ENCODE measurements at places on chromosomes 1 and 21.

DNA sequence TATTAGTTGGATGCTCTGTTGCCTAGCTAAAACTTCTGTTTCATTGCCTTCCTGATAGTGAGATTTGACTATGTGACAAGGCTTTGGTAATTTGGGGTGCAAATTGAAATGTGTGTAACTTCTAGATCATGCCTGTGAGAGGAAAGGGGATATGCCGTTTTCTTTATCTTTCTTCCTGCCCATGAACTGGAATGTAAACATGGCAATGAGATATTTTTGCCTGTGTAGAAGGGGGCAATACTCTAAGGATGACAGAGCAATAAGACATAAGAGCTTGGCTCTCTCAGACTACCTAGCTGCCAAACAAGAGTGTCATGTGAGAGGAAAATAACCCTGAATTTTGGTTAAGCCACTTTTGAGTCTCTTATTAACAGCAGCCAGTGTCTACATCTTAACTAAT, 49.7 kb downstream of the RAP1A start:
- DNase-seq = no peak

GRCh38 chr1:19038732-19039131, 82.3 kb upstream of the IFFO2 start:
- no peak for DNase-seq

DNA sequence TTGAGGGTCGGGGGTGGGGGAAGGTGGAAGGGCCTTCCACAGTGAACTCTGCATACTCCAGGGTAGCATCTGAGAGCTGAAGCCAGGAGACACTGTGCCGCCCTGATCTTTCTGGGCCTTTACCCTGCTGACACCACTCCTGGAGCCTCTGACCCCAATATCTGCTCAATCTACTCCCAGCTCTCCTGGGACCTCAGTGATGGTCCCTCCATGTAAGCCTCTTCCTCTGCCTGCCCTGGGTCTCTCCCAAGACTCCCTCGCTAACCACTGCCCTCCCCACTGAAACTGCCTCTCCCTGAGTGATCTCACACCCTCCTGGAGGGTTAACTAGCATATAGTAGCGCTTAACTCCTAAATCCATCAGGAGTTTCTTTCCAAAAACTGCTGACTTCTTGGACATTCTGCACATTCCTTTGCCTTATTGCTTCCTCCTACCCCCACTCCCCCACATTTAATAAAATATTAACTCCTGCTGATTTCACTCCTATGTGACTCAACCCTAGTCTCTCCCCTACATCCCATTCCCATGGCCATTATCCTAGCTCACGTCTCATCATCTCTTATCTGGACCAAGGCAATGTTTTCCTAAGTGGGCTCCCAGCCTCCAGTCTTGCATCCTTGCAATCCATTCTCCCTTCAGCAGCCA, 145.6 kb downstream of the HMGB4 start:
- no peak for DNase-seq

- DNase-seq = no peak
Measured at GRCh38 chr1:154710106-154710505, 102.1 kb upstream of the ADAR start.

GRCh38 chr1:204359474-204360255, at the start of gene PLEKHA6:
PLEKHA6 (minus strand) TSS chr1:204359929; CDS start chr1:204273727, 86,202 bp downstream.
- DNase-seq = no peak

DNA sequence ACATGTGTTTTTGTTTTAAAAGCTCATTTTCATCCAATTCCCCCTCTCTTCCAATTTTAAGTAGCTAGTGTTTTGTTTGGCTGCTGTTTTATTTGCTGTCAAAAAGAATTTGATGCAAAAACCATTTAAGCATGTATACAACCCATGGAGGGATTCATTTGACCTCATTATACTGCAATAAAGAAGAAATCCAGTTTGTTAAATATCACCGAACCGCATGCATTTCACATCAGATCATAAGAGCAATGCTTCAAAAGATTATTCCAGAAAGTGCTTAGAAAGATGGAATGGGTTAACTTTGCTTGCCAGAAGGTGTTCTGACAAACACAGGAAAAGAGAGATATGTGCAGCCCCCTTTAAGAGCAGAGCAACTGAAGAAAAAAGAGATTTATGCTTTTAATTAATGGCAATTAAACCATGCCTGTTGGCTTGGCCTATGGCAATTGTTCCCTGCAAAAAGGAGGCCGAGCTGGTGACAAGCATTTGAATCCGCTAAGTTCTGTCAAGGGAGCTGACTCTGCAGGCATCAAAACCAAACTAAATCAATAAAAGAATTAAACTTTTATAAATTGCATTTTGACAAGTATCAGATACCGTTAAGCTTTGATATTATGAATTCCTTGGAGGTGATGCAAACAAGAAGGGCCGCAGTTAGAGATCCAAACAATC, 14.4 kb upstream of the BARHL2 start:
- no peak for DNase-seq

DNA sequence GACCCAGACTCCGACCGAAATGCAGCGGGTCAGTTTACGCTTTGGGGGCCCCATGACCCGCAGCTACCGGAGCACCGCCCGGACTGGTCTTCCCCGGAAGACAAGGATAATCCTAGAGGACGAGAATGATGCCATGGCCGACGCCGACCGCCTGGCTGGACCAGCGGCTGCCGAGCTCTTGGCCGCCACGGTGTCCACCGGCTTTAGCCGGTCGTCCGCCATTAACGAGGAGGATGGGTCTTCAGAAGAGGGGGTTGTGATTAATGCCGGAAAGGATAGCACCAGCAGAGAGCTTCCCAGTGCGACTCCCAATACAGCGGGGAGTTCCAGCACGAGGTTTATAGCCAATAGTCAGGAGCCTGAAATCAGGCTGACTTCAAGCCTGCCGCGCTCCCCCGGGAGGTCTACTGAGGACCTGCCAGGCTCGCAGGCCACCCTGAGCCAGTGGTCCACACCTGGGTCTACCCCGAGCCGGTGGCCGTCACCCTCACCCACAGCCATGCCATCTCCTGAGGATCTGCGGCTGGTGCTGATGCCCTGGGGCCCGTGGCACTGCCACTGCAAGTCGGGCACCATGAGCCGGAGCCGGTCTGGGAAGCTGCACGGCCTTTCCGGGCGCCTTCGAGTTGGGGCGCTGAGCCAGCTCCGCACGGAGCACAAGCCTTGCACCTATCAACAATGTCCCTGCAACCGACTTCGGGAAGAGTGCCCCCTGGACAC, 534 bp downstream of the C1orf56 start:
- no peak for DNase-seq

GRCh38 chr1:11157867-11158266, 31.3 kb upstream of the ANGPTL7 start:
- DNase-seq = no peak

DNA sequence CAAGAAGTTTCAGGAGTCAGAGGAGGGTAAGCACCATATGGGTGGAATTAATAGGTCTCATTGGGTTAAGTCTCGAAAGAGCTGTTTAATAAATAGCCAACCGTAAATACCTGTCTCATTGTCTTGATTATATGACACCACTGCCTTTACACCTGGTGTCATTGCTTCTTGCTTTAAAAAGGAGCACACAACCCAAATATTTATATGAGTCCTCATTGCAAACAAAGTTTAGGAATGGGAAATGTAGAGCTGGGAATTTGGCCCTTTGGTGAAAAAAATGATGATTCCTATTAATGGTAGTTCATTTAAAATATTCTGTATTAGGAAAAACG, 2.1 kb downstream of the BACH1 start:
- DNase-seq = no peak

- no peak for DNase-seq
Measured at GRCh38 chr1:3917761-3918160, 17.7 kb upstream of the C1orf174 start.

DNA sequence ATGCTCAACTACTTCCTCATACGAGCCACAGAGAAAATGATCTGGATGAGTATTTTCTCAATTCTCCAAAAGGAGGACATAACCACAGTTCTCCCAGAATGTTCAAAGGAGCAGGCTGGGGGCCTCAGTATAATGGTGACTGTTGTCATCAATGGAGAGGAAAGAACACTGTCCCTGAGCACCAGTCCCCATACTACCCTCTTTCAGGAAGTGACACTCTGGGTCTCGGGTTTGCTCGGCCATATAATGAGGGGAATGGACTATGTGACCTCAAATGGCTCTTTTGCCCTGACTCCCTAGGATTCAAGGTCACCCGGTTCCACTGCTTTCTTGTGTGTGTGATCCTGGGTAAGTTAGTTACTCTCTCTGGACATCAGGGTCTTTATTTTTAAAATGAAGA, 22.8 kb downstream of the SLC9A1 start:
- no peak for DNase-seq

DNA sequence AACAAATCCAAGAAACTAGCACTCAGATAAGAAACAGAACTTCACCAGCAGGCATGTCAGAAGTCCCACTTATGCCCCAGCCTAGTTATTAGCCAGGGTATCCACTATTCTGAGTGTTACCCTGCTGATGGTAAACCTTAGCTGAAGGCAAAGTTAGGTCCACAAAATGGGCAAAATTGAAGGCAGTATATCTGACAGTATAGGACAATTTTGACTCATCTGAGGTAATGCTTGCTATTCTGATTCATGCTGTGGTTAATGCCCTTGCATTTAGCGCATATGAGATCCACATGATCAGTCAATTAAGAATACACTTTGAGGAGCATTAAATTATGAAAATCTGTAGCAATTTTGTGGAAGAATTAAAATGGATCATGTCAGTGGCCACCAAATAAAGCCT, 15.1 kb downstream of the IFI44 start:
- no peak for DNase-seq

GRCh38 chr1:42937141-42937696, 21.4 kb downstream of the SLC2A1 start:
- DNase-seq = no peak

- no peak for DNase-seq
Measured at GRCh38 chr1:12615865-12616708, 1.9 kb downstream of the DHRS3 start.

GRCh38 chr1:1437033-1437903, 1.8 kb downstream of the VWA1 start:
- DNase-seq = no peak

DNA sequence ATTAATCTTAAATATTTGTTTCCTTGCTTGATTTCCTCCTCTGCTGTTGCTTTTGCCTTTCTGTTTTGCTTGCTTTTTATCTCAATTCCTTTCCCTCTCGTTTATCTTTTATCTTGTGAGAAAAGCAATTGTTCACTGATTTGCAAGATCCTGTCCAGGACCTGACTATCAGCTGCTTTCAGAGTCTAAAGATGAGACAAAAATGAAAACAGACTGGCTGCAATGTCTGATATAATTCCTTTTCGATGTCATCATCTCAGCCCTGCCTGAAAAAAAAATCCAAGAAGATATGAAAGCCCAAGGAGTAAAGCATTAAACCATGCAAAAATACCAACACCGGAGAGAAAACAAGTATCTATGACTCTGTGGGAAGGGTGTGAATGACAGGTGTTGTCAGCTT, 225.5 kb downstream of the PATJ start:
- no peak for DNase-seq

DNA sequence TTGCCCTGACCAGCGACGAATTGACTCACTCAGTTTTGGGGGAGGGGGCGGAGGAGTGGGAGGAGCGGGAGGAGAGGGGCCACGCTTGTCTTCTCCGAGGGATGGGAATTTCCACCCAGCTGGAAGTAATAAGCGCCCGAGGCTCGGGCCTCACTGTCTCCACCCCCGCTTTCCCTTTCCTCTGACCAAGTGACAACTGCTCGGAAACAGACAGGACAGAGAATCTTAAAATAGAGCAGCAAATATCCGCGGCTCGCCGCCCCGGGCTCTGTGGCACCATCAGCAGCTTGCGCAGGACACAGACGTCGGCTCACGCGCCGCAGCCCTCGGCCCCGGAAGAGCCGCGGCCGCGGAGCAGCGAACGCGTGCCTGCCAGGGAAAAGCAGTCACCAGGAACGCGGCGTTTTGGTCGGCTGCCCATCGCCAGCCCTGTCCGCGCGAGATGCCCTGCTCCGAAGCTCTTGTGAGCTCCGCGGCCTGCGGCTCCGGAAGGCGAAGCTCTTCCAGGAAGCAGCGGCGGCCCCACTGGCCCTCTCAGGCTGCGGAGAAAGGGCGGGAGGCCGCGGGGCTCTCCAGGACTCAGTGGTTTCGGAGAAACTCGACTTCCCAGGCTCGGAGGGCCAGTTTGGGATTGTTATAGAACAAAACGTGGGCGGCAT, 10.7 kb upstream of the RGS16 start:
- no peak for DNase-seq

- no peak for DNase-seq
Measured at GRCh38 chr1:214623430-214623829, 20.4 kb downstream of the CENPF start.

DNA sequence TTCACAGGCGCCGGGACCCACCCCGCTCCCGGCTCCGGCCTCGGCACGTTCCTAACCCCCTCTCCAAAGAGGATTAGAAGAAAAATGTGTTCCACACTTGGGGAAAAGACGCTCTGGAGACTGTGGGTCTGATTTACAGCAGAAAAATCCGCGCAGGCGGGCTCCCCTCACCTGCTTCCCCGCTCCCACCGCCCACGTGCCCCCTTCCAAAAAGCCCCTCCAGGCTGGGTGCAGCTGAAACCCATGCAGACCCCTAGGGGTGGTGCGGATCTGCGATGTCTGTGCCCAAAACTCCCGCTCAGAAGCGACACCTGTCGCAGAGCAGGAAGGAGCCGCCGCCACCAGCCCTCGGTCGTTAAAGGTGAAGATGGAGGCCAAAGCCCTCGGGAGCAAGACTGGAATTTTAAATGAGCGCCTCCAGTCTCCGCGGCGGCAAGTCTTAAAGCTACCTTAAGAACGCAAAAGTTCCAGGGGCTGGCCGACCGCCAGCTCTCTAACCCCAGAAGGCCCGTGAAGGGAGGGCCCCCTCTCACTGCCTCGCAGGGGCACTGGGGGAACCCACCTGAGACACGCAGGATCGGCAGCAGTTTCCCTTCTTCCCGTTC, 688 bp upstream of the CHD5 start:
- no peak for DNase-seq

- no peak for DNase-seq
Measured at GRCh38 chr1:114331936-114332335, 178.3 kb upstream of the SYT6 start.

- no peak for DNase-seq
Measured at GRCh38 chr1:208031316-208031931, 120.5 kb upstream of the CD34 start.

GRCh38 chr1:7575041-7575400, 196.1 kb upstream of the VAMP3 start:
- DNase-seq = no peak

DNA sequence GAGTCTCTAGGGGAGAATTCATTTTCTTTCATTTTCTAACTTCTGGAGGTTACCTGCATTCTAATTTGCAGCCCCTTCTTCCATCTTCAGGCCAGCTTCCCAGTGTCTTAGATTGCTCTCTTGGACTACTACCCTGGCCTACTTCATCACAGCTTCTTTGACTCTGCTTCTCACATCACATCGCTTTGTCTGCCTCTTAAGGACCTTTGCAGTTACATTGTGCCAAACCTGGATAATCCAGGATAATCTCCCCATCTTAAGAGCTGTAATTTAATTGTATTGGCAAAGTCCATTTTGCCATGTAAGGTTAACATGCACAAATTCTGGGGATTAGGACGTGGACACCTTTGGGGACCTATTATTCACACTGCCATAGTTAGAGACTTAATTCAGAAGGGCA, 18.4 kb downstream of the RNF2 start:
- no peak for DNase-seq

GRCh38 chr1:186715887-186716809, 35.9 kb upstream of the PTGS2 start:
- no peak for DNase-seq

GRCh38 chr21:45994759-45995685, 13.5 kb downstream of the COL6A1 start:
- DNase-seq = no peak

GRCh38 chr21:45262041-45262581, 25.6 kb downstream of the POFUT2 start:
- DNase-seq = no peak

GRCh38 chr1:84254703-84255238, 46.7 kb upstream of the SAMD13 start:
- DNase-seq = no peak

All from vagina (tissue), 2 donors.